ENCODE measurements at places on chromosomes 4 and X.

DNA sequence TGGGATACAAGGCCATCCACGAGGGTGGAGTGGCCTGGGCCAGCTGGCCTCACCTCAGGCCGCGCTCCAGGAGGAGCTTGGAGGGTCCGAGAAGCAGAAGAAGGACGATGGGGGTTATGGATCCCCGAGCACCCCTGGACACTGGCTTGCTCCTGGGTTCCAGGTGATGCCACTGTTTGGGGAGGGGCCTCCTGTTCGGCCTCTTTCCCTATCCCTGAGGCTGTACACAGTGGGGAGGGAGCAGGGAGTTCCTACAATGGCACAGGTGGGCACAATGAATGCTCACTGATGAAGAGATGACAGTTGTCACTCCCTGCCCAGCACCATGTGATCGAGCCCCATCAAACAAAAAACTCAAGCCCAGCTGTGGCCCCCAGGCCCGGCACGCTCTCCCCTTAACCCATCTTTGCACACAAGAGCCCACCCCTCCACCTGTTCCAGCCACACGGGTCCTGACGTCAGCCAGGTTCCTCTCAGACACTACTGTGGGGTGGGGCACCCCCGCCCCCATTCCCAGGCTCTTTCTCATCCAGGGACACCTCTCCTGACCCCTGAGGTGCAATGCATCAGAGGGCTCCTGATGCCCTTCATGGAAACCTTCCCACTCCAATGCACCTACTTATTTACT, 70.3 kb downstream of the WFS1 start:
- no peaks in the 10 kb centered on the region for H3K27me3 ChIP-seq
- DNase-seq = no peak
- H3K4me1 ChIP-seq = no peaks in the 10 kb centered on the region
- no peak overlapping the region for H3K4me3 ChIP-seq

DNA sequence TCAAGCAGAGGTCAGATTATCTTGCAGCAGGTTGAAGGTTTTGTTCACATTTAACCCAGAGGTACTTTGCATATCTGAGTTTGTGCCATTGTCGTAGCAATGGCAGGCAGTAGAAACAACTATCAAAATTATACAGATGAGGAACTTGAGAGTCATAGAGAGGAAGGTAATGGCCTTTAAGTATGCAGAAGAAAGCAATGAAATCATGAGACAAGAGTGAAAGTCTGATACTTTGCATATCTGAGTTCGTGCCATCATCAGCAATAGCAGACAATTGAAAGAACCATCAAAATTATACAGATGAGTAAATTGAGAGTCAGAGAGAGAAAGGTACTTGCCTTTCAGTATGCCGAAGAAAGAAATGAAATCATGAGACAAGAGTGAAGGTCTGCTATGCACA, 154.1 kb downstream of the NLGN4X start:
- H3K27ac ChIP-seq = no peak overlapping the region
- no peak for DNase-seq
- no peaks in the 10 kb centered on the region for H3K4me1 ChIP-seq
- no peaks in the 10 kb centered on the region for H3K36me3 ChIP-seq

DNA sequence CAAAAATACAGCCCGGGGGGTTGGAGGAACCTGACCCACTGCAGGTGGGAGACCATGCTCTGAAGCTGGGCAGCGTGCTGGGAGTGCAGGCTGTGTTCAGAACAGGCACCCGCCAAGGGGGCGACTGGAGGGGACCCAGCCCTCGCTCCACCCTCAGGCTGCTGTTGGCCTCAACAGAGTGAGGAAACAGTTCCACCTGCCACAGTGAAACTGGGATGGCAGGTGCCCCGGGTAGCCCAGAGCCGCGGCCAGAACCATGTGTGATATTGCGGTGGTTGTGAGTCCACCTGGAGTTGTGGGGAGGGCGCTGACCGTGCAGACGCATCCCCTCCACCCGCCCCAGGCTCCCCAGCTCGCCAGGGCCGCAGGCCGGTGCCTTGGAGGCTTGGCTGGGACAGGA, 45.7 kb upstream of the PSAPL1 start:
- H3K27ac ChIP-seq = no peak overlapping the region
- H3K36me3 ChIP-seq = no peaks in the 10 kb centered on the region
- H3K4me3 ChIP-seq = no peak overlapping the region
- DNase-seq = no peak
- H3K4me1 ChIP-seq = no peaks in the 10 kb centered on the region
- H3K27me3 ChIP-seq = no peaks in the 10 kb centered on the region

GRCh38 chrX:25016938-25017598, 1.3 kb upstream of the ARX start:
- H3K4me1 ChIP-seq = no peaks in the 10 kb centered on the region
- H3K4me3 ChIP-seq = no peak overlapping the region
- H3K36me3 ChIP-seq = no peaks in the 10 kb centered on the region
- peak; percentile 39 for DNase-seq

DNA sequence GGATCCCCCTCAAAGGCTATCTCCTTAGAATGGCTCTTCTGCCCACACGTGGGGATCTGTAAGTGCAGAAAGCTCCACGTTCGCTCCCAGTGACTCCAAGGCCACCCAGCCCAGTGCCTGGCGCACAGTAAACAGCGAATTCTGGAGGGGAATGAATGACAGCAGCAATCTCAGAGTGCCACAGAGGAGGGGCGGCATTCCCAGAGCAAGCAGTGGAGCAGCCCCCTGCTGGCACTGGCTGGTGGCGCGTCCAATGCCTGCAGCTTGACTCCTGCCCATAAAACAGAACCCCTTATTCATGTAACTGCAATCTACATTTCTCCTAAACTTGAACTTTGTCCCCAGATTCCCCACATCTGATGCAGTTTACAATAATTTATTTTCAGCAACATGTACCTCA, 6.9 kb upstream of the HELT start:
- H3K36me3 ChIP-seq = no peaks in the 10 kb centered on the region
- no peak overlapping the region for H3K4me3 ChIP-seq
- H3K27ac ChIP-seq = no peak overlapping the region
- peak; percentile 52 for DNase-seq

DNA sequence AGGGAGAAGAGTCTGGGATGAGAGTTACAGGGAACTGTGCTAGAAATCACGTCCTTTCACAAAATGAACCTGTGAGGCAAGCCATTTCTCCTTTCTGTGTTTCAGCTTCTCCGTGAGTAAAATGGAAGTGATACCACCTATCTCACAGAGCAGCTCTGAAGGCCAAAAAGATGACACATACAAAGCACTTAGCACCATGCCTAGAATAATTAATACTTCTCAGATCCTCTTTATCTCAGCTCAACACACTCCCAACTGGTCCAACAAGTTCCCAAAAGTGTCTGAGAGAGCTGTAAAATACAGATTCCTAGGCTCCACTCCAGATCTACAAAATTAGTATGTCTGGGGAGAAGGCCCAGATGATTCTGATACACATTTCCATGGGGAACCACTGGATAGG, 38.3 kb downstream of the LHFPL1 start:
- no peak overlapping the region for H3K27ac ChIP-seq
- no peaks in the 10 kb centered on the region for H3K36me3 ChIP-seq
- no peak overlapping the region for H3K4me3 ChIP-seq
- peak; percentile 2 for DNase-seq

All from mesendoderm (in vitro differentiated cells).